ENCODE measurements at places on chromosomes 16 and 17.

GRCh38 chr17:44473367-44473766, 29.8 kb downstream of the GPATCH8 start:
- DNase-seq: no peak

- DNase-seq: no peak
Observed at GRCh38 chr16:4947722-4948503, 10.2 kb upstream of the SEC14L5 start.

DNA sequence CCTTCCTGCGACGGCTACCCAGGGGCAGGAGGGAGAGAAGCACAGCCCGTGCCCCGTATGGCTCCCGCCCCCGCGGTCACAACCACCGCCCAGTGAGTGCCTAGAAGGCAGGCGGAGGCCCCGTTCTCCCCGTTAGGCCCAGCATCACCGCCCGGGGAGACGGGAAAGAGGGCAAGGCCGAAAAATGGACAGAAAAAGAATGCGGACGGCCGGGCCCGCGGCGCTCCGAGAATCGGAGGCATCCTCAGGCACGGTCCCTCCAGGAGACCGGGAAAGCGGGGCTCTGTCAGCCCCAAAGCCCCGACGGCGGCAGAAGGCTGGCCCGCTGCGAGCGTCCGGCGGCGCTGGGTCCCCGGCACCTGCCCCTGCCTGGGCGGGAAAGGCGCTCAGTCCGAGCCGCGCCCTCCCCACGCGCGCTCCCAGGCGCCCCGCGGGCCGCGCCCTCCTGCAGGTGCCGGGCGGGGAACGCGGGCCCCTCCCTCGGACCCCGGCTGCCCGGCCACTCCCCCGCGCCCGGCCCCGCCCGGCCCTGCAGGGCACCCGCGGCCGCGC, 407 bp downstream of the MCRIP1 start:
- peak; percentile 22 for DNase-seq

- DNase-seq: no peak
Observed at GRCh38 chr16:181565-182021, 1.3 kb downstream of the HBQ1 start.

DNA sequence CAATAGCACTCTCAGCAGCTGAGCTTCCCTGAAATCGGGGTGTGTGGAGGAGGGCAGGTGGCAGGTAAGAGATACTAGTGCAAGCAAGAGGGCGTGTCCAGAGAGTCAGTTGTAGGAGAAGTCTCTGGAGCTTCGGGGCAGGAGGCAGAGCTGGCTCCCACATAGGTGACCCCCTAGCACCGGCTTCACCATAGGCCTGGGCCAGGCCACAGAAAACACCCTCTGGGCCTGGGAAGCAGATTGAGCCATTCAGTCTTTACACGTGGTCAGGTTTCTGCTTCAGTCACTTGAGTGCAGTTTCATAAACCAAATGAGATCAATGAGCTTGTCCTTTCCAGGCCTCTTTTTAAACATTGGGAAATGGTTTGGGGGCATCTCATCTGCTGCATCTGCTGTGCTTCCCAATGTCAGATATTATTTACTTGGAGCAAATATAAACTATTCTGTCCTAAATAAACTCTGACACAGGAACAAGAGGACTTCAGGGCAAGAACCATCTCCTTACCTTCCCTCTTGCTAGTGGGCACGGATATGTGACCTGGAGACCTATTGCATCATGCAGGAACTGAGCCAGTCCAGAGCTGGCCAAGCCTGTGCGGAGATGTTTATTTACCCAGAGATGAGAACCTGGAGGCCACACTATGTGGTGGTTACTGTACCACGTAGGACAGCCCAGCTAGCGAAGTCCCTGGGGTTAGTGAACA, 16.1 kb downstream of the CCR7 start:
- DNase-seq: no peak

Measured in stimulated activated CD8-positive, alpha-beta memory T cell treated with anti-CD3 and anti-CD28 coated beads, Interleukin-15, amount 100 ng/mL, for 48 hours (primary cell).